ENCODE measurements at places on chromosomes 4 and X.
A peak's percentile ranks its signal among the peaks of the same experiment; 100 is the strongest.

DNA sequence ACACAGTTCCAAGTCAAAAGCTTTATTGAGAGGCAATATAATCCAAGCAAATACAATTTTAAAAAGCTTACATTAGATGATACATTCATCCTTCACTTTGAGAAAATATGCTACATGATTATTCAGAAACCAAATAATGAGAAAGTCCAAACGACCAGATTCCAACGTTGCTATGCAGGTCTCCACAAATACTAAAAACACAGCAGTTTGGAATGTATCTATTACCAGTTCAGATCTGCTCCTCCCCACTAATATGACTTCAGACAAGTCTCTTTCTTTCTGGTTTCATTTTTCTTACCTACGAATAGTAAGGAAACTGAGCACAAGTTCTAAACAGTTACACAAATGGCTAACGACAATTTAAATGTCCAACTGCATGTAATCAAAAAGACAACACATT lies 9.5 kb downstream of the NAF1 start:
- DNase-seq: no peak

GRCh38 chr4:184329659-184330400 lies 112.2 kb upstream of the ENPP6 start:
- DNase-seq: no peak

DNA sequence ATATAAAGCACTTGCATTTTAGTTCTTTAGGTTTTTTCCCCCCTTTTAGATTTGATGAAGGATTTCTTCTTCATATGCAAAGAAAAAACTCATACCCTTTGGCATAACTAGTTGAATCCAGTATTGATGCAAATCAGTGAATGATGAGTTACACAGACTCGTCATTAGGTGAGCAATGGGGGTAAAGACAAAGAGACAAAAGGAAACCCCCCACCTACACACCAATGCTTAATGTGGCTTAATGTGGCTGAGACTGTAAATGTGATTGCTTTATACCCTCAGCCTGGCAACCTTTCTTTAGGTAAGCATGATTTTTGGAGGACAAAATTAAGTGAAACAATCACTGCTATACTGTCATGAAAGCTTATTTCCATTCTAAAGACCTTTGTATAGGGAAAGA lies 39.5 kb downstream of the CD40LG start:
- no peak for DNase-seq

GRCh38 chr4:5821665-5822358 lies 71.1 kb downstream of the CRMP1 start:
- DNase-seq: peak; percentile 27

- DNase-seq: no peak
Observed at GRCh38 chr4:156633847-156634246, 337.8 kb downstream of the PDGFC start.

- DNase-seq: no peak
Observed at GRCh38 chr4:112379306-112379705, 82.1 kb downstream of the ALPK1 start.

- DNase-seq: no peak
Observed at GRCh38 chrX:21153503-21153902, 220.7 kb upstream of the CNKSR2 start.

GRCh38 chr4:17068392-17068791 lies 169.9 kb upstream of the LDB2 start:
- DNase-seq: no peak

- no peak for DNase-seq
Observed at GRCh38 chrX:72576141-72576894, 3.7 kb upstream of the HDAC8 start.

- no peak for DNase-seq
Observed at GRCh38 chrX:13295841-13296240, 24.0 kb downstream of the ATXN3L start.

- no peak for DNase-seq
Observed at GRCh38 chr4:48255072-48255958, 14.3 kb downstream of the TEC start.

DNA sequence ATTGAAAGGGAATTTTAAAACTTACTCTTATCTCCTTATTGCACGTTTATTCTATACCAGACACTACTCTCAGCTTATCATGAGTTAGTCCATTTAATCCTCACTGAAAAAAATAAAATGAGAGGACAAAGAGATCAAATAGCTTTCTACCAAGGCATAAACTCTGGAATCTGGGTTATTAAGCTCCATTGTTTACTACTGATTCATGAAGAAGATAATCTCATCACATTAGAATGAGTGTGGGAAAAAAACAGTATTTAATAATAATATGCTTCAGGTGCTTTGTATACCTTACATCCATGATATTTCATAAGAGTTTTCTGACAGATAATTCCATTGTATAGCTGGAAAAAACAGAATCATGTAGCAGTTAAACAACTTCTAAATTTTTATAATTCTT lies 1092.6 kb downstream of the TECRL start:
- DNase-seq: no peak

- no peak for DNase-seq
Observed at GRCh38 chr4:148116264-148116663, 325.9 kb downstream of the NR3C2 start.

GRCh38 chrX:36986231-36986630 lies 21.9 kb upstream of the FAM47C start:
- no peak for DNase-seq

DNA sequence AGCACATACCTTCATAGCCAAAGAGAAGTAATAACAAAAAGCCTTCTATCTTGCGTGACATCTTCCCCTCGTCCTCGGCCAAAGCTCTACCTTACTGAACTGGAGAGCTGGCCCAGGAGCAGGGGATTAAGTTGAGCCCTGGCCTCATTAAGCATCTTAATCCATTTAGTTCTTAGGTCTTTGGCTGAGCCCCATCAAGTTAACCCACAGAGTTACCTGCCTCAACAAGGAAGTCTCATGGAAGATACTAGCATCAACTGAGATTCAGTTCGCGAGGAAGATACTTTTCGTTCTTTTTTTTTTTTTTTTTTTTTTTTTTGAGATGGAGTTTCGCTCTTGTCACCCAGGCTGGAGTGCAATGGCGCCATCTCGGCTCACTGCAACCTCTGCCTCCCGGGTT lies at the start of gene RS1:
Gene RS1 (minus strand): TSS at position 101 of the 400 bp plus-strand sequence. CDS start 40 bp downstream, at position 61.
- peak; percentile 96 for DNase-seq

DNA sequence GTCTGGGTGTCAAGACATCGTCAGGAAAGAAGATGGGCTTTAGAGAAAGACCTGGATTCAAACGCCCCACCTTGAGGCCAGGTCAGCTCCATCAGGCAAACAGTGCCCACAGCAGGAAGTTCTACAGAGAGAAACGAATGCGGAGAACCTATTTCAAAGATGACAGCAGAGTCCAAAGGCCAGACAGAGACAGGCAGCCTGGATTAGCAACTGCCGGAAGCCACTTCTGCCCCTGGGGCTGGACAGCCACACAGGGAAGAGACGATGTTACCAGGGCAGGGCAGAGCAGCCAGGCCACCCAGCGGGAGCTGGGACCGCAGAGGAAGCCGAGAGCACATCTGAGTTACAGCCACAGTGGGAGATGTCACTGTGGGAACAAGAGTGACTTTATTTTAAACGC lies 1.2 kb downstream of the C4orf50 start:
- DNase-seq: no peak

DNA sequence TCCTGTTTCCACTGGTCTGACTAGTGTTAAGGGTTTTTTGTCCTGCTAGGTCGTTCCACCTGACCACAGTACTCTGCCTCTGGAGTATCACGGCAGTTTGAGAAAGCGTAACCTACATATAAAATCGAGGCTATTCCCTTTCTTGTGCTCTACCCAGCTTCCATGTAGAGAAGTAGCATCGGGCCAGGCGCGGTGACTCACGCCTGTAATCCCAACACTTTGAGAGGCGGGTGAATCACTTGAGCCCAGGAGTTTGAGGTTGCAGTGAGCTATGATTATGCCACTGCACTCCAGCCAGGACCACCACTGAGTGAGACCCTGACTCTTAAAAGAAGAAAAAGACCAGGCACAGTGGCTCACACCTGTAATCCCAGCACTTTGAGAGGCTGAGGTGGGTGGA lies 7.5 kb downstream of the PPEF1 start:
- DNase-seq: no peak

GRCh38 chr4:148253768-148254167 lies 188.4 kb downstream of the NR3C2 start:
- no peak for DNase-seq

- no peak for DNase-seq
Observed at GRCh38 chr4:58688568-58688967, 1578.4 kb upstream of the IGFBP7 start.

DNA sequence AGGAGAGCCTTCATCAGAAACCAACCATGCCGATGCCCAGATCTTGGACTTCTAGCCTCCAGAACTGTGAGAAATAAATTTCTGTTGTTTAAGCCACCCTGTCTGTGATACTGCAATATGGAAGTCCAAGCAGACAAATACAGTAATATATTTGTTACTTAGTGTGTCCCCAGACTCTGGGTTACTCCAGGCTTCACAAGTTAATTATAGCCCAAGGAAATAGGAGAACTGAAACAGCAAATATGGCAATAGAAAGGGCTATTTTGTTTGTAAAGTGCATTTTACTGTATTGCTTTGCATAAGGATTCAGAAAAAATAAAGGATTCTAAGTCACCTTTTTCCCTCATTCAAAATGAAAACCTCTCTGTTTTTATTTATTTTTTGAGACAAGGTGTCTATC lies 15.7 kb downstream of the TIGD4 start:
- no peak for DNase-seq

GRCh38 chr4:93394545-93395081 lies 433.9 kb upstream of the ATOH1 start:
- no peak for DNase-seq

- peak; percentile 10 for DNase-seq
Observed at GRCh38 chr4:185265942-185266341, 56.5 kb downstream of the SNX25 start.
